ENCODE measurements at places on chromosomes 5 and 9.

DNA sequence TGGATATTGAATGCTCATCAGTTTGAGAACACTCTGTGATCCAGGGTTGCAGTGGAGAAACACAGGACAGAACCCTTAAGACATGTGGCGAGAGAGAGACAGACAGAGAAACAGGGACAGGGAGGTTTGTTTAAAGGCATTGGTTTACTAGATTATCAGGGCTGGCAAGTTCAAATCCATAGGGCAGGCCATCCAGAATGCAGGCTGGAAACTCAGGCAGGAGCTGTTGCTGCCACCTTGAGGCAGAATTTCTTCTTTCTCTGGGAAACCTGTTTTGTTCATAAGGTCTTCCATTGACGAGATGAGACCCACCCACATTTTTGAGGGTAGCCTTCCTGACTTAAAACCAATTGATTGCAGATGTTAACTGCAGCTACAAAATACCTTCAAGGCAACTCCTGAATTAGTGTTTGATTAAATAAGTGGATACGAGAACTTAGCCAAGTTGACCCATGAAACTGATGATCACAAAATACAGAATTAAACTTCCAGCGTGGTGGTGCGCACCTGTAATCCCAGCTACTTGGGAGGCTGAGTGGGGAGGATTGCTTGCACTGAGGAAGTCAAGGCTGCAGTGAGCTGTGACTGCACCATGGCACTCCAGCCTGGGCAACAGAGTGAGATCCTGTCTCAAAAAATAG, 55.9 kb downstream of the NSUN2 start:
- DNase-seq: peak; percentile 74

GRCh38 chr5:136192015-136192525, 892 bp downstream of the SMIM32 start:
- DNase-seq: peak; percentile 32

GRCh38 chr5:107422494-107422893, 248.2 kb downstream of the EFNA5 start:
- DNase-seq: no peak

DNA sequence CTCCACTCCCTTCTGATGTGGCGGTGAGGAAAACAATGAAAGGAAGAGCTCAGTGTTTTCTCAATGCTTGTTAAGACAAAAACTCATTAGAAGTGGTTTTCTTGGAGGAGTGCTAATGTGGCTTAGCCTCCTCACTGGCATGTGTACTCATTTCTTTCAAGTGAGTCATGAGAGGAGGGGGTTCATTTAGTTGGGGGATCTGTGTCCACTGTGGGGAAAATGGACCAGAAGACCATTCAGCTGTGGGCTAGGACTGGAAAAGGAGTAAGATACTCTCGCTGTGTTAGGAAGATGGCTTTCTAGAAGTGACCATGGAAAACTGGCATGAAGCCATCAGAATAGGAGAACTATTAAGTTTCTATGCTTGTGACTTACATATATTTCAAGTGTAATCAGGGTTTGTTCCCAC, 23.5 kb downstream of the KLF9 start:
- no peak for DNase-seq

DNA sequence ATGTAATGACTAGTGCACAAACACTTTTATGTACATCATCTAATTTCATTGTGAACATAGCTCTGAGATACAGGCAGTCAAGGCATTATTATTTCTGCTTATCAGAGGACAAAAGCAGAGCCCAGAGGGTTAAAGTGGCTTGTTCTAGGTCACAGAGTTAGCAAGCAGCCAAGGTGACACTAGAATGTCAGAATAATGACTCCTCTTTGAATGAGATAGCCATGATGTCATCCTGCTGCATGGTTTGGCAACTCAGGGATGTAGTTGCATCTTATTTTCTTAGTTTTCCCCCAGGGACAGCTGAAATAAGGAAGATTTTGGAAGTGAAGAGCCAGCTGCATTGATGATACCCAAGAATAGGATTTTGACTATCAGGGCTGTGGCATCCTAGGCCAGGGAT, 54.4 kb downstream of the KCNV2 start:
- no peak for DNase-seq

DNA sequence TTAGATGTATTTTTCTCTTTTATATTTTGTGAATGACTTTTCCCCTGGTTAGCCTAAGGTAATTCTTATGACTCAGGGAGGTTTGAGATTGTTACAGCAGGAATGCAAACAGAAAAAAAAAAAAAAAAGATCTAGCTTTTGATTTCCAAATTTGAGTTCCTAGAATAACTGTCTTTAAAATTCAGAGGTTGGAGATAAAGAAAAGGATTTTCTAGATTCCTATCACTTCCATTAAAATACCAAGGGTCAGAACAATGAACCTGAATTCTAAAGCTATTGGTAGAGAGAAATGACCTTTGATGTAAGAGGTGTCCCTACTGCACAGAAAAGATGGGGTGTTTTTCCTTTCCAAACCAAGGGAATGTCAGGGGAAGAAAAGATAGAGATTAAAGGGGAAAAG, 262.5 kb downstream of the DOCK8 start:
- no peak for DNase-seq

- no peak for DNase-seq
Observed at GRCh38 chr5:2266641-2267240, 384.0 kb upstream of the IRX4 start.

GRCh38 chr5:66840511-66841013, 244.4 kb downstream of the MAST4 start:
- DNase-seq: no peak

DNA sequence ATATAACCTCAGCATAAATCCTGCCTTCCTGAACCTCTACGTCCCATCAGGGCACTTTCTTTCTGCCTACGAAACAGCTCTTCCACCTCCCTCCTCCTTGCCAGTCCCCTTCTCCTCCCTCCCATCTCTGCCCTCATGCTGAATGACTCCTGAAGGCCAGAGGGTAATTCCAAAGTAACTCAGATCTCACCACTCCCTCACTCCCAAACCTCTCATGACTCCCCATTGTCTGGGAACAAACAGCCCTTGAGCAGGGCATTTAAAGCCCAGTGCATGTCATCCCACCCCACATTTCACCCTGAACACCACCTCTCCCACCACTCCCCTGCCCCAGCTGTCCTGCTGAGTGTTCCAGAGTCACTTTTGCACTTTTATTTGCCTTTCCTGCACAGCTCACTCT, 8.9 kb upstream of the FBP1 start:
- no peak for DNase-seq

- no peak for DNase-seq
Observed at GRCh38 chr9:133684121-133684935, 48.2 kb downstream of the DBH start.

DNA sequence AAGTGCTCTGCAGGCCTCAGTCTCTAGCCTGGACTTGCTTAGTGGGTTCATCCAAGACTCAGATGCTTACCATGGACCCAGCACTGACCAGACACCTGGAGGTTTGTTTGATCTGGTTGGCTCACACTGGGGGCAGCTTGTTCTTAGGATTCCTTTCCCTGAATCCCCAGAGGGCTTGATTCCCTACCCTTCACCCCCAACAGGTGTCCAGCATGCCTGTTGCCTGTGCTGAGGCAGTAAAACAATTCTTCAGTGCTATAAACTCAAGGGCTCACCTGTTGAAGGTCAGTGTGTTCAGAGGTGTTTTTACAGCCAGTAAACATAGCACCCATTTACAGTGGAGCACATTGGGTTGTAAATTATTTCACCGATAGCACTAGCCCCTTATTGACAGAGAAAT, 123.8 kb upstream of the KLF4 start:
- DNase-seq: no peak

- no peak for DNase-seq
Observed at GRCh38 chr9:29976981-29977380, 2403.7 kb upstream of the C9orf72 start.

DNA sequence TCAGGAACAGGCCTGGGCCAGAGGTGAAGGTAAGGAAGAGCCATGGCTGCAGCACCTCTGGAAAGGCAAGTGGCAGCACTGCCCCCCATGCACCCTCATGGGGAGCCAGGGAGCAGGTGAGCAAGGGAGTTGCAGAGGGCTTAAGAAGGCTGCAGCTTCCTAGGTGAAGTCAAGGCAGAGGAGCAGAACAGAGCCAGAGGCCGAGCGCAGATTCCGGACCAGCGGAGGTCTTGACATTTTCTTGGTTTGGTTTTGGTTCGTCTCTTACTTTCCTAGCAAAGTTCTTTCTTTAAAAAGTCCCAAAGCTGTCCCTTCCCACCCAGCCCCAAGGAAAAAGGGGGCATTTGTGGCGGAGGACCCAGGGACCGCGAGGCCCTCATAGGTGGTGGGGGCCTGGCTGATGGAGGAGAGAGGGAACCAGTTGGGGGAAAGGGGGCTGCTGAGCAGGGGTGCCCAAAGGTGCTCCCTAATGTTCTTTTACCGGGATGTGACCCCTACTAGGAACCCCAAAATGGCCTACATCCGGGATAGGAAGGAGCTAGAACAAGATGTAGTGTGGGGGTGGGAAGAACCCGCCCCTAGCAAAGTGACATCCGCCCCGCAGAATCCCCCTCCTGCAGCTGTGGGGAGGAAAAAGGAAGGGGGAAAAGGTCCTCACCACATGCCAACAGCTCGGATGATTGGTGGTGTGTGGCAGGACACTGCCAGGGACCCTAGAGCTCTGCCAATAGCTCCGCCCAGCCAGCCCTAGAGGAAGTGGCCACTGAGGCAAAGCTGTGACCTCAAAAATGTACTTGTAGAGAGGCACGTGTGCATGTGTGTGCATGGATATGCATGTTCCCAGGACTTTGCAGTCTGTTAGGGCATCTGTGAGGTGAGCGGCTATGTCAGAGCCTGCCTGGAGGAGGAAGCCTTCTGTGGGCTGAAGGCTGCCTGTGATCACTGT, 914 bp upstream of the CD72 start:
- no peak for DNase-seq

DNA sequence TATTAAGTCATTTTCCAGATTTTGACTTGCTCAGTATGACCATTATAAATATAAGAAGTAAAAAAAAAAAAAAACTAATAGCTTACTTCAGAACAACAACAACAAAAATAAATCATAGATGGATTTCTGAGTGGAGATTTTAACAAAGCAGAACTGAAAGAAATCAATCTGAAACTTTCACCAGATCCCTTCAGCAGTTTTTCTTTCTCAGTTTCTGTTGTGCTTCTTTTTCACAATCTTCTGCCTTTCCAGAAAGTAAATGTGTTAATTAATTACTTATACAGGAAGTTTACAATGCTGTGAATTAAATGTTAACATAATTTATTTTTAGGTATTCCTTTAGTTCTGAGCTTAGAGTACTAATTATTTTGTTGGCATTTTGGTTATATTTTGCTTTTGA, 73.5 kb downstream of the CHSY3 start:
- DNase-seq: no peak

GRCh38 chr9:74379718-74380117, 117.4 kb upstream of the RORB start:
- DNase-seq: peak; percentile 76

DNA sequence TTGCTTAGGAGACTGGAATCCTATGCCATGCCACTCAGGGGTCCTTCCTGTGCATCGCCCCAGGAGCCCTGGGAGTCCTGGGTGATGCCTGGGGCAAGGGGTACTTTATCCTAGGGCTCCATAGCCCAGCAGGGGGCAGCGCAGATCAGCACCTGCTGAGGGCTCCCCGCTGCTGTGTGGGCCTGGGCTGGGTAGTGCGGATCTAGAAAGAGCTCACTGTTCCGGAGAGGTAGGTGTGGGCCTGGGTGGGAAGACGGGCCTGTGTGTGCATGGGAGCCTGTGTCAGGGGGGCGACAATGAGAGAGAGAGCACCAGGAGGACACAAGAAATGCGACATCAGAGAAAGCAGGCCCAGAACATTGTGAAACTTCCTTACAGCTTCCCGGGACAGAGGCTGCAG, 11.4 kb upstream of the DAB2IP start:
- DNase-seq: peak; percentile 87

DNA sequence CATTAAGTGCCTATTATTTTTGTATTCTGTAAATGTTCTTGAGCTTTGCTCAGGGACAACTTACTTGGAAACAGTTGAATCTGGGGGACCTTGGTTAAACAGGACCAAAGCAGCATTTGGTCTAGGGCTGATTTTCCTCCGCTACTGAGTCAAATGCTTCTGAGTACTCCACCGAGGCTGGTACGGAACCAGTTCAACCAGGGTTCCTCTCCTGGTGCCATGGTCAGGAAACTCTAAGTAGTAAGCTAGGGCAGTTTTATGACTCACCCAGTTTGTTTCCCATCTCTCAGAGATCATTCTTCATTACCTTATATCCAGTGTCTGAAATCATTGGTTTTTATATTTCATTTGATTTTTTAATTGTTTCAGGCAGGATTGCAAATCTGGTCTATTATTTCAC, 111.9 kb upstream of the TNFAIP8 start:
- no peak for DNase-seq

DNA sequence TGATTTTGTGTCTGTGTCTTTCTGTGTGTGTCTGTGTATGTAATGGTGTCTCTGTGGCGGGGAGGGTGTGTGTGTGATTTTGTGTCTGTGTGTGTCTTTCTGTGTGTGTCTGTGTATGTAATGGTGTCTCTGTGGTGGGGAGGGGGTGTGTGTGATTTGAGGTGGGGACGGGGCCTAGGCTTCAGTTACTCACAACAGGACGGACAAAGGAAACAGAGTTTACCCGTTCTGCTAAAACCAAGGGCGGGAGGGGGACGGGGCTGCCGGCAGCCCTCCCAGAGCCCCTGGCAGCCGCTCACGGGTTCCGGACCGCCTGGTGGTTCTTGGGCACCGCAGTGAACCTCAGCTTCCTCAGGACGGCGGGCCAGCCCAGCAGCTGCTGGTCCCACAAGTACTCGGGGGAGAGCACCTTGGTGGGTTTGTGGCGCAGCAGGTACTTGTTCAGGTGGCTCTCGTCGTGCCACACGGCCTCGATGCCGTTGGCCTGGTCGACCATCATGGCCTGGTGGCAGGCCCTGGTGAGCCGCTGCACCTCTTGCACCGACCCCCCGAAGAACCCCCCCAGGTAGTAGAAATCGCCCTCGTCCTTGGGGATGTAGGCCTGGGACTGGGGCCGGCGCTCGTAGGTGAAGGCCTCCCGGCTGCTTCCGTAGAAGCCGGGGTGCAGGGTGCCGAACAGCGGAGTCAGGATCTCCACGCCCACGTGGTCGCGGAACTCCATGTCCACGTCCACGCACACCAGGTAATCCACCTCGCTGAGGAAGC, 19.4 kb downstream of the ABO start:
- no peak for DNase-seq

DNA sequence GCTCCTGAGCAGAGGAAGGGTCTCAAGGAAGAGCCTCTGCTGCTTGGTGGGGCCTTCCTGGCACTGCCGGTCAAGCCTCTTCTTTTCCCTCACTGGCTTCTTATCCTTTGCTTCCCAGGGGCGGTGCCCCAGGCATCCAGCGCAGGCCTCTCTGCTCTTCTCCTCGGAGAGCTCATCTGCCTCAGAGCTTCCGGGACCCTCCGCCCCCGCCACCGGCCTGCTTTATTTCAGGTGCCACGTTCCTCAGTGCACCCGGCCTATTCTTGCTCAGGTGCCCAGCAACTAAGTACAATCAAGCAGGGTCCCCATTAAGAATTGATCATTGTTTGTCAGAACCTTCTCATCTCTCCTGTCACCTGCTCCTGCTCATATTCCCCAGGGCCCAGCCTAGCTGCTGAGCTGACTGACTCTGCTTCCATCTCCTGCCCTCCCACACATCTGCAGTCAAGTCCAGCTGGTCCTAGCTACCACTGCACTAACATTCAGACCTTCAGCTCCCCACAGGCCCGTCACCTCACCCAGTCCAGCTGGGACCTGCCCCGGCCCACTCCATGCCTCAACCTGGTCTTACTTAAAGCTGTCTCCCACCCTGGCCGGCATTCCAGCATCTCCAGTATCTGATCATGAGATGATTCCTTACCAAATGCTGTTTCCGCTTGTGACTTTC, 114.3 kb upstream of the BOD1 start:
- DNase-seq: no peak
